ENCODE measurements at places on chromosomes 5 and 9.

GRCh38 chr9:35396560-35397215 lies 93.2 kb upstream of the RUSC2 start:
- DNase-seq = no peak

- DNase-seq = no peak
Measured at GRCh38 chr9:134410071-134410834, 84.0 kb downstream of the RXRA start.

DNA sequence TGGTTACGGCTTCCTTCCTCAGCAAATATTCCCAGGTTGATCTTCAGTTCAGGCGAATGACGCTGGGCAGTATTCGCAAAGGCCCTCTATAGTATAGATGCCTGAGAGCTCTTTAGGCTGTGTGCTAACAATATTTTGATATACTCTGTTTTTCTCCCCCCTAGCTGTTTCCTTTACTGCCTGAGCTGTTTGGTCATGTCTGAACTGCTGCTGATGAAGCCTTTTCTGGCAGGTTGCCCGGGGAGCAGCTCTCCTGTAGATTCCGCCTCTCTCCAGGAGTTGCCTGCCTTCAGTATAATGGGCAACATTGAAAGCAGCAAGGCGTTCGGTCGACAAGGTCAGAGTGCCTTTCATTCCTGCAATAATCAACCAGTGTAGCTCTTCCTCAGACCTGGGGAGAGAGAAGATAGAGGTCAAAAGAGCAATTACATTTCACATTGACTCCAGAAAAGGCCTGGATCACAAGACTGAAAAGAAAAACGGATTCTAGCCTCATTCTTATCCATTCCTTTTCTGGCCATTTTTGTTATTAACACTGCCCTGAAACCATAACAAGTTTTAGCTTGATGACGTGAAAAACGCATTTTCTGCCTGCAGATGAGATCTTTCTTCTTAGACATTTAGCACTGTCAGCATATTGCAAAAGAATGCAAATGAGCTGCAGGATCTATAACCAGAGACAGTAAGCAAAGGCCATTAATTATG lies 60.1 kb upstream of the ZNF608 start:
- DNase-seq = no peak

- DNase-seq = no peak
Measured at GRCh38 chr5:112711436-112711835, 26.2 kb upstream of the APC start.

DNA sequence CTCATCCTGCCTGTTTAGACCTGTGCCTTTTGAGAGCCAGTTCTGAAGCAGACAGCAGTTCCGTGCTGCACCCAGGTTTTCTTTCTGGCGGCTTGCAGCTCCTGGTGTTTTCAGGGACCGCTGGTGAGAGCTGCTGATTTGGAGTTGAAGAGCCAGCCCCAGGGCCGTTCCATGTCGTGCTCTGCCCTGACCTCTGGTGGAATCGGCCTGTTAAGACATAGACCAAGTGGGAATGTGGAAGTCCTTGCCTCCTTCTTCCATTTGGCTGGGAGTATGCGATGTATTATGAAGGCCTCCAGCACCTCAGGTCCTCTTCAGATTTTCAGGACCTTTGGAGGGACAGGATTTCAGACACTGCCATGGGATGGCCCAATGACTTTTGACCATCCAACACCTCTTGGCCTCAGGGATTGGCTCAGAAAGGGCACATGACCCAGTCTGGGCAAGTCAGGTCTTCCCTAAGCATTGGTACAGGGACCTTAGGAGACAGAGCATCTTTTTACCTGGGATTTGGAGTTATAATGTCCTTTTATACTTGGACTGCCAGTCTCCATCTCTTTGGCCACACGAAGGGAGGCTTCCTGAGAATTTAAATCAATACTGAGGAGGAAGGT lies 136.1 kb upstream of the CLINT1 start:
- DNase-seq = peak; percentile 25

DNA sequence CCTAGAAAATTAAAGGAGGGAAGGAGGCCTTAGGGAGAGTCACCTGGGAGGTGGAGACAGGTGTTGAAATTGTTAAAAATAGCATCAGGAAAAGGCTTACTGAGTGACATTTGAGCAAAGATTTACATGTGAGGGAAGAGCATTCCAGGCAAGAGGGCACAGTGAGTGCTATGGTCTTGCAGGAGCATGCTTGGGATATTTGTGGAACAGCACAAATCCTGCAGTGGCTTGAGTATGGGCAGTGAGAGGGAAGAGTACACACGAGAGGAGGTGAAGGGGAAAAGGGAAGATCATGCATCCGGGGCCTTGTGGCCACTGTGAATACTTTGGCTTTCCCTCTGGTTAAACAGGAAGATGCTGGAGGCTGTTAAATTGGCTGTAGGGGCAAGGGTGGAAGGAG lies 36.6 kb downstream of the ACER2 start:
- no peak for DNase-seq

DNA sequence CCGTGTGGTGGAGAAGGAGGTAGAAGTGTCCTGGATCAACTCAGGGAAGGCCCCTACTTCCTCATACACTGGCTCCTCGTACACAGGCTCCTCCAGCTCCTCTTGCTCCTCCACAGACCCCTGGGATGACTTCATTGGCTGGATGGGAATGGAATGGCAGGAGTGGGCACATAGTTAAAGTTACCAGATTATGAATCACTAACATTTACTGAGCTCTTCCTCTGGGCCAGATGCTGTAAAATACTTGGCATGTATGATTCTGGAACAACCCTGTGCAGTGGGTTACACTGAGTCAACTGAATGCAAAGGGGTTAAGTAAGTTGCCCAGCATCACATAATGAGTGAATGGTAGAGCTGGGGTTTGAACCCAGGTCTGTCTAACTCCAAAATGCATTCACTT lies 3.1 kb upstream of the FCHSD1 start:
- no peak for DNase-seq
